Retina (tissue), 1 donor: ENCODE measurements at places on chromosomes 13 and 19.
A peak's percentile ranks its signal among the peaks of the same experiment; 100 is the strongest.

DNA sequence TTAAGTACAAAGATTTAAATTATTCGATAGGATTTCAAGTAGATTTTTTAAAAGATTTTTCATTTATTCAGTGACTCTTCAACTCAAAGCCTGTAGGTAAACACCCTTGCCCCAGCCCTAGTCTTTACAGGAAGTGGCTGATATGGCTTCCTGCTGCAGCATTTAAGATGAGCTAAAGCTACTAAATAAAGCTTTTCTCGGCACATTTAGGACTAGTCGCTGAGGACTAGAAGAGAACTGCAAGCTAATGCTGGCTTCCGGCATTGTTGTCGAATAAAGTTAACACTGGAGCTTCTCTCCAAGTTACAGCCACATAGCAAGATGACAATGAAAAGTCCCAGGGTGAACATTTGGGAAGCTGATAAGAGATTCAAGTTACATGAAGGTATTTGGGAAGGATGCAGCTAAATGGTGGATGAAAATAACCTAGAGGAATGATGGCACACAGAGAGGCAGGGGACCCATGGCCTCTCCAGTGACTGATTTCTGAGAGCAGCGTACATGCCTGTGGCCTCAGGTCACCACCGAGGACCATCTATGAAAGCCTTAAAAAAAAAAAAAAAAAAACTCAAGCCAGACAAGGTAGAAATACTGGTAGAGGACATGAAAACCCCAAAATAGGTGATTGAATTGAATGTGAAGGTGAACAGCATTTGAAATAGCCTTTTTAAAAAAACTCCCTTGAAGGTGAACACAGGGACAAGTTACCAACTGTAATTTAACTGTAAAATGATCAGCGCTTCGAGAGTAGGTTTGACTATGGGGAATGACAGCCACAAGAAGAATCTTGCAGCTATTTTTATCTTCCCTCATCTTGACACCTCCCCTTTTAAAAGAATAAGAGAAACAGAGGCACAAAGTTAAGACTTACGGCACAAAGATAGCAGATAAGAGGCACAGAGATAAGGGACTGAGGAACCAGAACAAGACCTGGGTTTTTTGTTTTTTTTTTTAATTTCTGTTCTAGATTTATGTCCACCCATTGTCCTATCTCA, 155.4 kb downstream of the DCT start:
- no peak for DNase-seq

DNA sequence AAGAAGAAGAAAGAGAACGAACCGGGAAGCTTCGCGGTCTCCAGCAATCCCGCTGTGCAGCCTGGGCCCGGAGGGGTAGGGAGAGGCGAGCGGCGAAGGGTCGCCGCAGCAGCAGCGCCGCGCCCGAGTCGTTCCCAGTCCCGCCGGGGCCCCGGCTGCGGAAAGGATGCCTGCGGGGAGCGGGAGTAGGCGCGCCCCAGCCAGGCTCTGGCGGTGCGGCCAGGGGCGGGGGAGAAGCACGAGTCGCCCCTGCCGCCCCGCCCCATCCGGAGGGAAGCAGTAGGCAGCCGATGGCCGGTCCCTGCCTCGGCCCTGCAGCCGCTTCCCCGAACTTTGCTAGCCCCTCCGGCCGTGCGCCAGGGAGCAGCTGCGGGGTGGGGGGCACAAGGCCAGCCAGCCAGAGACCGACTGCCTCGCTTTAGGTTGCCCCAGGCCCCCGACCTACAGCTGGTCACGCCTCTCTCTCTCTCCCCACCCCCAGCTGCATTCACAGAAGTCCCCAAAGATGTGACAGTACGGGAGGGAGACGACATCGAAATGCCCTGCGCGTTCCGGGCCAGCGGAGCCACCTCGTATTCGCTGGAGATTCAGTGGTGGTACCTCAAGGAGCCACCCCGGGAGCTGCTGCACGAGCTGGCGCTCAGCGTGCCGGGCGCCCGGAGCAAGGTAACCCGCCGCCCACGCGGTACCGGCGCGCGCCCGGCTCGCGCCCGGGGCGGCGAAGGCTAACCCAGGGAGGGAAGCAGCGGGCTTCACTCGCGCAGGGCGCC, 1.1 kb downstream of the VSTM2B start:
- DNase-seq = peak; percentile 83

GRCh38 chr19:53507523-53508442, 30.2 kb upstream of the ZNF331 start:
- peak; percentile 21 for DNase-seq

GRCh38 chr19:30806311-30806710, 434.1 kb downstream of the ZNF536 start:
- no peak for DNase-seq

DNA sequence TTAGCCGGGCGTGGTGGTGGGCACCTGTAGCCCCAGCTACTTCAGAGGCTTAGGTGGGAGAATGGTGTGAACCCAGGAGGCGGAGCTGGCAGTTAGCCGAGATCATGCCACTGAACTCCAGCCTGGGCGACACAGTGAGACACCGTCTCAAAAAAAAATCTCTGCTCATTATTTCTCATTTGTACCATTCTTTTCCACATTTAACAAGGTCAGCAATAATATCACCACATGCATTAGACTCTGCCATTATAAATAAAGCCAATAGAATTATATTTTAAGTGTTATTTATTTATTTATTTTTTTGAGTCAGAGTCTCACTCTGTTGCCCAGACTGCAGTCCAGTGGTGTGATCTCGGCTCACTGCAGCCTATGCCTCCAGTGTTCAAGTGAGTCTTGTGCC, 24.2 kb downstream of the UGGT2 start:
- DNase-seq = no peak

- DNase-seq = no peak
Observed at GRCh38 chr19:31099515-31100205, 249.6 kb downstream of the TSHZ3 start.

- DNase-seq = peak; percentile 1
Observed at GRCh38 chr19:22945560-22945959, 57.4 kb downstream of the ZNF728 start.

DNA sequence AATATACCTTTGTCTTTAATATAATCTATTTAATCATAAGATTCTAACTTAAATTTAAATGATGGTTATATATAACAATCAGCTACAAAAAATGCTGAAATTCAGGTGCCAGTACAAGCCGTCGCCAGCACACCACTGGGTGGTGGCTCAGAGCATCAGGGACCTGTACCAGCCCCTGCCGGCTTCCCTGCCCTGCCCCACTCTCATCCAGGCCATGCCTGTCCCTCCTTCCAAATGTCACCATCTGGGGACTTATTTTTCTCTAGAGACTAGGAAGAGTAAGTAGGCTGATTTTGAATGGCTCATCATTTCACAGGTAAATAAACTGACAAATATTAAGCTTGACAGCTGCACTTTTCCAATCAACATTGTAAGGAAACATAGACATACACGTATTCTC, 1.6 kb downstream of the METTL21C start:
- DNase-seq = no peak
